ENCODE measurements at places on chromosomes 12 and 14.
A peak's percentile ranks its signal among the peaks of the same experiment; 100 is the strongest.

DNA sequence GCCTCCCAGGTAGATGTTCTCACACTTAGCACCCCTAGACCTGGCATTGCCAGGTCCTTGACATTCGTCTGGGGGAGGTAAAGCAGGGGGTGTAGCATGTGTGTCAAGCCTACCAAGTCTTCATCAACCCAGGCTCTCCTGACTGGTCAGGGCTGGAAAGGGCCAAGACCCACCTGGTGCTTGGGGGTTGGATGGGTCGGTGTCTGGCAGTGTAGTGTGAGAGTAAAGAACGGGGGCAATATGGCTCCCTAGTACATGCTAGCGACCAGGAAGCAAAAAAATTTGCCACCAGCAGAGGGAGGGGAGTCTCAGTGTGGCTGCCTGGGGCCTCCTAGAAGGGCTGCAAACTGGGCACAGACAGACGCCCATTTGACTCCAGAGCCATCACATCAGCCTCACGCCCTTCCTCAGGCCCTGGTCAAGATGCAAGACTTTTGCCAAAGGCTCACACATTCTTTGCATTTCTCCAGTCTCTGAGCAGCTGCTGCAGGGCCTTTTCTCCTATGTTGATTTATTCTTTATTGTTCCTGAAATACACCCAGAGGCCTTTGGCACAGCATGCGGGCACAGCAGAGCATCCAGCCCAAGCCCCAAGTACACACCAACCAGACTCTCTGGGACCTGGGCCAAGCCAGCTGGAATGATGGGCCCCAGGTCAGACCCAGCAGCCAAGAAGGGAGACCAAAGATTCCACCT is 38.3 kb upstream of the PNMA1 start:
- peak; percentile 80 for ATAC-seq

GRCh38 chr14:92925446-92925845 is 2.5 kb downstream of the CHGA start:
- ATAC-seq = no peak

DNA sequence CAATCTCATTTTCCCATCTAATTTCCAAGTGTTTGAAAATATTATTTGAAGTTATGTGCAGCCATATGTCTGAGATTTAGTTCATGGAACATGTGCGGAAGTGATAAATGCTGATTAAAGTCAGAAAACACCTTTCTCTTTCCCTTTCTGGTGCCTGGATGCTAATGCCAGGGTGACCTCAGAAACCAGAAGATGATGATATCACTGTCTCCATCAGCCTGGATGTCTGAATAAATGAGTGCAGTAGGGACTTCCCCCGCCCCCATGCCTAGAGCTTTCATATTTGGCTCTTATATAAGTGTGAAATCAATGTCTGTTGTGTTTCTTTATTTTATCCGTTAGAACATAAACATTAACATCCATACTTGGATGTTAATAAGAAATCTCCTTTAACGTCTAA is 261.9 kb upstream of the LRIG3 start:
- ATAC-seq = no peak

- no peak for ATAC-seq
These were observed 13.9 kb downstream of the ERG28 start for GRCh38 chr14:75646762-75647161.

DNA sequence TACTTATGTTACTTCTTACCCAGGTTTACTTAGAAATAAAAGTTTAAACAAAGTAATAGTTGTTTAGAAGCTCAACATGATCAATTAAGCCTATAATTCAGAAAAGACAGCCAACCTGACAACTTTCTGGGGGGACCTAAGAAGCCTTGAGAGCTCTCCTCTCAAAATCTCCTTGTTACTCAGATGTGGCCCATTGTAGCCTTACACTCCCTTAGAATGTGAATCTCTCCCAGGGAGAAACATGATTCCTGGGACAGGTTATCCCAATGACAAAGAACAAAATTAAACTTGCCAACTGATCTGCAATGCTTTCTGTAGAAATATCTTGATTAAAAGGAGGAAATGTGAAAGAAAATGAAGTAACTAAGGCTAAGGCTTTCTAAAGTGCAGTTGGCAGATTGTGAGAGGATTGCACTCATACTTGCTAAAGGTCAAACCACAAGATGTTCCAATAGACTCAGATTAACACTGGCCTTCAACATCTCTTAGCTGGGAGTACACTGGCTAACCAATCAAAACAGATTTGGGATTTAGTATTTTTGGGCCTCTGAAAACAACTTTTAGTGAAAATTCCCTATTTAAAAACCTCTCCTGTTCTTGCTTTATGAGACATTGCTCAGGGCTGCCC is 72.3 kb upstream of the TMX1 start:
- peak; percentile 83 for ATAC-seq

DNA sequence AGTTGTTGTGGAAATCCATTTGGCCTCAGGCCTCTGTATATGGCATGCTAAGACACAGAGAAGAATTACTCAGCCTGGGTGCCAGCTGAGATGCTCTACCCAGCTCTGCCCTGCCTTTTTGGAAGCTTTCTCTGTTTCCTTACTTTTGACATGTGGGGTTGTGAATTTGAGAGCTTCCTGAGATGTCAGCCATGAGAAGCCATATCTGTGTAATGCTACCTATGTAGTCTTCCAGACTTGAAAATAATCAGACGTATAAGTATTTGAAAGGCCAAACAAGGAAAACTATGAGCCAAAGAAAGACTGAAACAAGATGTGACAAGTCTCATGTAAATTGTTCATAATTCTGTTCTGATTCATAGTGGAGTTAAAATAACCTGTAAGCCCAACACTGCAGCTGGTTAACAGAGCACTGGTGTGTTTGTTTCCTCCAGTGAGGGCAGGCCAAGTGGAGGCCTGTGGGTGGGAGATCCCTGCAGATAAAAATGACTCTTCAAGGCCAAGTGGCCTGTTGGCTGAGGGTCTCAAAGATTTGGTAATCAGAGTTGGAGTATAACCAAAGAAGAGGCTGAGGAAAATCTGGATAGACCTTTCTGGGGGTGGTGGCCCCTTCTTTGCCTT is 94.0 kb downstream of the TMX1 start:
- ATAC-seq = peak; percentile 90

- no peak for ATAC-seq
These were observed 12.5 kb upstream of the ZFP36L1 start for GRCh38 chr14:68805414-68805813.

- no peak for ATAC-seq
These were observed 65.2 kb downstream of the SLC25A47 start for GRCh38 chr14:100388103-100389054.

- ATAC-seq = peak; percentile 80
These were observed at the start of gene ARL6IP4 for GRCh38 chr12:122980183-122981035. ARL6IP4 (plus strand) TSS chr12:122980681; CDS start chr12:122981140, 459 bp downstream.

DNA sequence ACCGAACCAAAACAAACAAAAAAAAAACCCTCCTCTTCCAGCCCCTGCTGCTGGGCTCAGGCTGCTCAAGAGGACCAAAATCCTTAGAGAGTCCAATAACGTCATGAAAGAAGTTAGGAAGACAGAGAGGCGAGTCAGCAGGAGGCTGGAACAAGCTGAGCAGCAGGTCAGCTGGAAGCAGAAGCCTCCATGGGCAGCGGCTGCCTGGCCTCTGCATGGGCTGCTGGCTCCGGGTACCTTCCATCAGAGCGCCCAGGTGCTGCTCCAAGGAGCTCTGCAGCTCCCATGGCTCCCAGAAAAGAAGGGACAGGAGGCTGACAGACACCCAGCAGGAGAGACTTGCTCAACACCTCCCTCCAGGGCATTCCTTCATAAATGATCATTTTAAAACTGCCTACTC is 3.2 kb upstream of the KRT2 start:
- no peak for ATAC-seq

- ATAC-seq = no peak
These were observed 60.0 kb upstream of the DIO3 start for GRCh38 chr14:101501341-101501740.

- ATAC-seq = no peak
These were observed 711.5 kb downstream of the RPS29 start for GRCh38 chr14:48874711-48875110.

DNA sequence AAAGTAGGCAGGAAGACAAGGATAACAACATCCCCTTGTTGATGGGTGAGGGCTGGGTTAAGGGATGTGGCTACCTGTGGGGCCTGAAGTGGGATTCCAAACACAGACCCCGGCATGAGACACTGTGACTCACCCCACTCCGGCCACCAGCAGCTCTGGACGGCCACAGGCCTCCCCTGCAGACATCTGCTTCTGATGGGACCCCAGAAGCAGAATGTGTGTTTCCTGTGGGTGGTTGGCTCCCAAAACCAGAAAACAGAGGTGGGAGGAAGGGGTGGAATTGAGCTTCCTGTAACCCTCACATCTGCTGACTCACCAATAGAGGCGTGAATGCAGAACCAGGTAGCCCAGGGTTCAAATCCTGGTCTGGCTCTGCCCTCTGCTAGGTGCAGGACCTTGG is 216.6 kb upstream of the PWP1 start:
- no peak for ATAC-seq

GRCh38 chr12:104544836-104545235 is 88.1 kb downstream of the CHST11 start:
- no peak for ATAC-seq

GRCh38 chr12:128626808-128627320 is 196.9 kb downstream of the SLC15A4 start:
- ATAC-seq = no peak

DNA sequence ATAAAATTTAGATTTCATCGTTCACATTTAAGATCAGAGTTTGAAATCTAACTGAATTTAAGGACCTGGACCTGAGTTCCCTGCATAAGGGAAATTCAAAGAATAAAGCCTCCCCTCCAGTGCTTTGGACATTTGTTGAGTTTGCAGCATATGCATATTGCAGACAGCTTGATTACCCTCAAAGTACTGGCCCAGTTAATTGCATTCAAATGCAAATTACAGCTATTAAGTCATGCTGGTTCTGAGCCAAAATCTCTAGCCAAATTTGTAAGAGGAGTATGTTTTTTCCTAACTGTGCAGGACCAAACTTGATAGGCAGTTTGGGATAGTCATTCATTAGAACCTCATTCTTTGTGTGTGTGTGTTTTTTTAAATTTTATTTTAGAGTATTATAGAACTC is 9.1 kb upstream of the KIF21A start:
- ATAC-seq = no peak

GRCh38 chr14:102258136-102258535 is 46.8 kb downstream of the MOK start:
- ATAC-seq = no peak

- no peak for ATAC-seq
These were observed 1.3 kb upstream of the DAAM1 start for GRCh38 chr14:59187118-59187517.

DNA sequence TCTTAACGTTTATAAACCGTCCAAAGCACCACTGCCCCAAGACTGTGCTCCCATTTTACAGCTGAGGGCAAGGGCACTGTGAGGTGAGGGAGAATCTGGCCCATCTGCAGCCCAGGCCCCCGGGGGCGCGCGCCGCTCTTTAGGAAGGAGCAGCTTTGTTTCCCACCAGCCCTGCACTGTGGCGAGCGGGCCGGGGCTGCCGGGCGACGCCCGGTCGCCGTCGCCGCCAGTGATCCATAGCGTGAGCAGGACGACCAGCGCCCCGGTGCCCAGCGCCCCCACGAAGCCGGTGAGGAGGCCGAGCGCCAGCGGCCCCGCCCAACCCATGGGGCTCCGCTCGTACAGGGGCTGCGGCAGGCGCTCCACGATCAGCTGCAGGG is 34.6 kb downstream of the FIGNL2 start:
- peak; percentile 13 for ATAC-seq

GRCh38 chr14:69703047-69704039 is 63.6 kb upstream of the SRSF5 start:
- ATAC-seq = no peak

- no peak for ATAC-seq
These were observed 300.8 kb upstream of the NOS1 start for GRCh38 chr12:117662220-117662619.

DNA sequence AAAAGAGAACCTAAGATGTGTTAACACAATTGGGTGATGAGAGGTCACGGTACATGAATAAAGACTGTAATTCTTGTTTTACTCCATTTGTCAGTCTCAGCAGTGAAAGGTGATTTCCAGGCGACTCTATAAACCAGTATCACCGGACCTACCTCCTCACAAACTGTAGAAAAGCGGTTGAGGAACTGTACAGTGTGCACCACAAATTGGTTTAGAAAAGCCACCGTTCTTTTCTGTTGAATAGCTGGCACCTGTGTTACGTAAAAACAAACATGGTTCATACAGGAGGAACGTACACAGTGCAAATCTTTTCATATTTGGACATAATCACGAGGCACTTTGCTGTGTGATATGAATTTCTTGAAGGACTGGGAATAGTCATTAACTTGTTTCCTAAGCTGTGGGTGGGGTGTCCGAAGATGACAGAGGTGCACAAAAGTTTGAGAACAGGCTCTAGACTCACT is 663 bp downstream of the WASHC3 start:
- peak; percentile 25 for ATAC-seq

DNA sequence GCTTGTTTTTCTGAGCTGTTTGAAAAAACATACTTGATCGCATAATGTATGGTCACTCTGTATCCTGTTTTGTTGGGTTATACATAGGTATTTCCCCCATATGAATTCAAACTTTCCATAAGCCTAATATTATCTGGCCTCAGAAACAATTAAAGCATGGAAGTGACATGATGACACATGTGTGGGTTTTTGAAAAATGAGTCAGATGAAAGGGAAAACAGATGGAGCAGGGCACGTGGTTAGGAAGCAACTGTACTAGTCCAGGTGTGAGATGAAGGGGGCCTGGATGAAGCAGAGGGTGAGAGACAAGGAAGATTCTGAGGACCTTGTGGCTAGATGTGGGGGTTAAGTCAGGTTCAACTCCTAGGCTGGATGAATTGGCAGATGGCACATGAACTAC is 92.7 kb upstream of the DNM1L start:
- peak; percentile 27 for ATAC-seq

DNA sequence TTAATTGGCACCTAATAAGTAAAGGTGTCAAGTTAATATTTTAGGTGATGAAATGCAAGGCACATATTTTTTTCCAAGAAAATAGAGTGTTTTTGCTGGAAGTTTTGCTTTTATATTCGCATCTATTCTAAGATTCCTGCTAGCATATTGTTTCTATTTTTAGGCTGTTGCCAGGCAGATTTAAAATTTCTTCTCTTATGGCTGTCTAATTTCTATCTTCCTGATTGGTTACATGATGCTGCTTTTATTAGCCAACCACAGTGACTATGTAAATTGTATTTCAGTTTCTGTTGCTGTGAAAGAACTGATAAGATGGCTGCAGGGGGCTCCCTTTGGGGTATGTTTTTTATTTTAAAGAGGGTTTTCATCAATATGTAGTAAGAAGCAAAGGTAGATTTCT is 42.7 kb downstream of the ATF7IP start:
- peak; percentile 35 for ATAC-seq

DNA sequence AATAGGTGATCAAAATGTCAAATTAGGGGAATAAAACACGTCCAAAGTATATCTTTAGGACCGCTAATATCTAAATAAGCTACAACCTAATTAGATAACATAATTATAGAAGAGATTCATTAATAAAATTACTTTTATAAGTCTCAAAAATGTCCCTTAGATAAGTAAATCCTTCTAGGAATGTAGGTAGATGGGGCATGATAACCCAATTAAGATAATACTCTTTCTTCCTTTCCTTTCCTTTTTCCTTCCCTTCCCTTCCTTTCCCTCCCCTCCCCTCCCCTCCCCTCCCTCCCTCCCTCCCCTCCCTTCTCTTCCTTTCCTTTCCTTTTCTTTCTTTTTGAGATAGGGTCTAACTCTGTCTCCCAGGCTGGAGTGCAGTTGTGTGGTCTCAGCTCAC is 11.0 kb upstream of the SLC2A3 start:
- ATAC-seq = no peak

All from SK-N-SH treated with all-trans-retinoic acid at 6 μM for 48 hours (cell line).